ENCODE measurements at places on chromosomes 6 and 20.

DNA sequence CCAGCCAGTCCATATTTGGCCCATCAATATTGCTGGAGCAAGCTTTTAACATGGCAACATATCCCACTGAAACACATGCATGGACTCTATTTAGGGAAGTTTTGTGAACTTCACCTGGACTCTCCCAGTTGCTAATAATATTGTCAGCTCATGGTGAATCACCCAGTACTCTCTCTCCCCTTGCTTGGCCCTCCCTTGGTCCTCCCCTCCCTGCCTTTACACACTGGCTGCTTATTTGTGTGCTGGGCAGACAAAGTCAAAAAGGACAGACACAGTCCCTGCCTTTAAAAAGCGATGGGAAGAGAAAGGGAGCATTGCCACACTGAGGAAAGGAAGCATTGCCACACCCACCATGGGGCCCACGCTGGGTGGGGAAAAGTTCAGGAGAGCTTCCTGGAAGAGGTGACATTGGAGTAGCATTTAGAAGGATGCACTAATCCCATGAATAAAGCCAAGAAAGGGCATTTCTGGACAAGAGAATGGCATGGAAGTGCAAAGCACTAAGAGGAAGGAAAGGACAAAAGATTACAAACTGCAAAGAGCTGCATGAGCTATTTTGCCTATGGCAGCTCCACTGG is 143.4 kb upstream of the EXOC2 start:
- no peak overlapping the region for H3K4me3 ChIP-seq
- no peaks in the 10 kb centered on the region for H3K27me3 ChIP-seq
- H3K27ac ChIP-seq = no peak overlapping the region
- DNase-seq = no peak
- no peaks in the 10 kb centered on the region for H3K4me1 ChIP-seq

DNA sequence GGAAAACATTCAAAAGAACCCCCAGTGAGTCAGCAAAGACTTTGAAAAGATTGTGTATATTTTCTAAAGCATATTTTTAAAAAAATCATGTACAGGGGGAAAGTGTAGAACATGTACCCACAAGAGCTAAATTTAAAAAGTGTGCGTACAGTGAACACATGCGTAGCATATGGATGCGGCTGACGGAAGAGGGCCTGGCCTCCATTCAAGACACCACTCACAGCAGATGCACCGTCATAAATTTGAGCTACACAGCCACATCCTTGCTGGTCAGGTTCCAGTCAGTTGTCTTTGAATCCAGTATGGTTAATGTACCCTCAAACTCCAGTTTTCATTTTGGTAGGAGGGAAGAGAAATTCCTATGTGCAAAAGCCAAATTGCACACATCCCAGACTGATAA is 54.3 kb upstream of the SPACA1 start:
- H3K27ac ChIP-seq = no peak overlapping the region
- no peak for DNase-seq
- H3K27me3 ChIP-seq = no peaks in the 10 kb centered on the region
- no peaks in the 10 kb centered on the region for H3K36me3 ChIP-seq
- no peaks in the 10 kb centered on the region for H3K4me1 ChIP-seq

DNA sequence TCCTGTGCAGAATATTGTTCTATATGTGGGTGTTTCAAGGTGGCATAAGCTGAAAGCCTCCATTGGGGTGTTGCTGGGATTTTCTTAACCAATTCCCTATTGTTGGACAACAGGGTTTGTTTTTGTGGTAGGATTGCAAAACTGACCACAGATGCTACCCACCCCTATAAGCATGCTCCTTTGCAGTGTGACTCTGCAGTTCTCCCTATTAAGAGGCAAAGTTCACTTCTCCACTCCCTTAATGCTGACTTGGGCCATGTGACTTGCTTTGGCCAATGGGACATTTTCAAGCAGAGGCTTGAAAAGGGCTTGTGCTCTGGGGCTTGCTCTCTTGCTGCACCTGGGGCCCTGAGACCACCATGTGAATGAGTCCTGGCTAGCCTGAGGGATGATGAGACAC is 8.5 kb upstream of the ANGPT4 start:
- H3K27me3 ChIP-seq = no peaks in the 10 kb centered on the region
- H3K4me3 ChIP-seq = no peak overlapping the region
- H3K27ac ChIP-seq = no peak overlapping the region
- H3K36me3 ChIP-seq = no peaks in the 10 kb centered on the region

- H3K4me1 ChIP-seq = peaks cover 10% of the 10 kb centered on the region
- H3K27ac ChIP-seq = peak overlapping the region; percentile 65
- H3K36me3 ChIP-seq = peaks cover 23% of the 10 kb centered on the region
Measured at GRCh38 chr6:42694586-42694985, 27.8 kb downstream of the PRPH2 start.

- H3K27ac ChIP-seq = no peak overlapping the region
- H3K4me3 ChIP-seq = no peak overlapping the region
- H3K36me3 ChIP-seq = no peaks in the 10 kb centered on the region
Measured at GRCh38 chr6:40999569-40999968, 39.5 kb downstream of the UNC5CL start.

DNA sequence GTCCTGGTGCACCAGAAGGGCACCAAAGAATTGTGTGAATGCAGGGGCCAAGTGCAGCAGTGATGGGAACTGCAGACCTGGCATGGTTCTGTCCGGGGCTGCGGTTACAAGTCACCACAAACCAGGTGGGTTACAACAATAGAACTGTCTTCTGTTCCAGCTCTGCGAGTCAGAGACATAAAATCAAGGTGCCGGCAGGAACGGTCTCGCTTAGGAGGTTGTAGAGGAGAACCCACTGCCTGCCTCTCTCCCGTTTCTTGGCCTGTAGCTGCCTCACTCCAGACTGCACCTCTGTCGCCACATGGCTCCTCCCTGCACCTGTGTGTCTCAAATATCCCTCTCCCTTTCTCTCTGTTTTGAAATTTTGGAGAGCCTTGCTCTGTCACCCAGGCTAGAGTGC is 143.3 kb downstream of the TAF4 start:
- H3K4me1 ChIP-seq = no peaks in the 10 kb centered on the region
- DNase-seq = no peak
- no peaks in the 10 kb centered on the region for H3K27me3 ChIP-seq

GRCh38 chr6:14372734-14373489 is 255.3 kb downstream of the CD83 start:
- no peak overlapping the region for H3K4me3 ChIP-seq
- no peaks in the 10 kb centered on the region for H3K36me3 ChIP-seq
- H3K27ac ChIP-seq = no peak overlapping the region
- no peaks in the 10 kb centered on the region for H3K27me3 ChIP-seq

All from ascending aorta (tissue), 2 donors.